ENCODE measurements at places on chromosomes 7 and 10. TPM values are rescaled to one million over a fixed set of nuclear protein-coding genes. Genes with fewer than 3 reads are reported as not detected.

DNA sequence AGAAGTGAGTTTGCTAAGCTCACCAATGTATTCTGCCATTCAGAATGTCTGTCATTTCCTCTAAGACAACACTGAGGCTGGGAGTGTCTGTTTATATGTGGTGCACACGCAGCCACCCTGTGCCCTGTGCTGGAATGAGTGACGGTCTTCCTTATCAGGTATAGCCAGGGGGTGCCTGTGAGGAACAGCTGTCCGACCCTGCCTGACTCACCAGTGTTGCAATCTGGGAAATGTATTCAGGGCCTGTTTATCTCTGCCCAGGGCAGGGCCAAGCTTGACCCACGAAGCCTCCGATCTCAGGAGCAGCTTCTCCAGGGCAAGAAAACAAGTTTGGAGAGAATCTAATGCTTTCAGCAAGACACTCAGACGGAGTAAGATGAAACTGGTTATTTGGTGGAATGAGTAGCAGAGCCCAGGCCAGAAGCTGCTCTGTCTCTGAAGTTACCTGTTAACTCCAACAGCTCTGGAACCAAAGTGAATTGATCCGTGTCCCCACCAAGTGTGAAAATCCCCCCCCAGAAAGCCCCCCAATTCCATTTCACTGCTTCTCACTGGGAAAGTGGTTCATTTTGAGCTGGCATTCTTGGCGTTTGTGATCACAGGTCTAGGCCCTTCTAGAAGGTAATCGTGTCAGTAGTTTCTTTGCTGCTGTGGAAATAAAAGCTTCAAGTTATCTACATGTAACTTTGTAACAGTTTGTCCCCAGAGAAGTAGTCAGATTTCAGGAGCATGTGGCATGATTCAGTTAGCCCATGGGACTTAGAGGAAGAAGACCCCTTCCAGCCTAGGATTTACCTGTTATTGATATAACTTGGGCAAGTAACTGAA is 6.1 kb upstream of the UBE2H start:
- peak; percentile 74 for DNase-seq

DNA sequence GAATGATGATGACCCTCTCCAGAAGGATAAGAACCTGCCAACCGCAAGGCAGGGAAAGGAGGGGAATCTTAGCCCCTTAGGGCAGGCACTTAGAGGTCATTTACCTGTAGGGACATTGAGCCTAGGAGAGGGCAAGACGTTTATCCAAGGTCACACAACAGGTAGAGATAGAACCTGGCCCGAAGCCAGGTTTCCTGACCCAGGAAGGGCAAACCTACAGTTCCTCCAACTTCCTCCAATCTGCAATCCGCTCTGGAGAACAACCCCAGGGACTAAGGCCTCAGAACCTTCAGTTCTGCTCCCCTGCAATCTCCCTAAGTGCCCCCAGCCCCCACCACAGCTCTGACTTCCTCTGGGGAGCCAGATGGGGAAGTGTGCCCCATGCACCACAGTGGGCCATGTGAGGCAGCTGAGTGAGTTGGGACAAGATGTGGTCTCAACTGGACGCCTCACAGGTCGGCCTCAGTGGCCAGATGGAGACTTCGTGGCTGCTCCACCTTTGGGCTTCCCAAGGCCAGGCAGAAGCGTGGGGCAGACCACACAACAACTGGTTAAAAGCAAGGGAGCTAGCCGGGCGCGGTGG is 1.4 kb upstream of the PSAP start:
- peak; percentile 46 for DNase-seq

Gene NAPEPLD
- 68.3 TPM for total RNA-seq

DNA sequence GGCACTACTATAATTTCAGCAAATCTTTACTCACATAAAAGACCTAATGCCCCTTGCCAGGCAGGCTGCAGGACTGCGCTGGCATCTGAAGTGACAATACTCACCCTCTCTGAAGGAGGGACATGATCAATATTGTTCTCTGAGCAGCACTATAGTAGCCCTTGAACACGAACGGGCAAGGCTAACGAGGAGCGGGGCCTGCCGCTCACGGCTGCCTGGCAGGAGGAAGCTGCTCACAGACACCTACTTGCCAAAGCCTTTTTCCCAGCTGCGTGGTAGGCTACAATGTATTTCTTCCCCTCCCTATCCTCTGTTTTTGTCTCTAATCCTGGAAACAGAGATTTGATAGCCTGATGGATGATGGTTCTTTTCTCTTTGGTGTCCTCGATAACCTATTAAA is 19.9 kb downstream of the PUS7 start:
- no peak for DNase-seq

Gene AKR1C4
- total RNA-seq = not detected

Gene FZD8
- total RNA-seq = 14.9 TPM

GRCh38 chr10:132411561-132412253 is 14.7 kb downstream of the PWWP2B start:
- DNase-seq = peak; percentile 64

- no peak for DNase-seq
Observed at GRCh38 chr10:70599791-70600190, 2.8 kb downstream of the PRF1 start.

DNA sequence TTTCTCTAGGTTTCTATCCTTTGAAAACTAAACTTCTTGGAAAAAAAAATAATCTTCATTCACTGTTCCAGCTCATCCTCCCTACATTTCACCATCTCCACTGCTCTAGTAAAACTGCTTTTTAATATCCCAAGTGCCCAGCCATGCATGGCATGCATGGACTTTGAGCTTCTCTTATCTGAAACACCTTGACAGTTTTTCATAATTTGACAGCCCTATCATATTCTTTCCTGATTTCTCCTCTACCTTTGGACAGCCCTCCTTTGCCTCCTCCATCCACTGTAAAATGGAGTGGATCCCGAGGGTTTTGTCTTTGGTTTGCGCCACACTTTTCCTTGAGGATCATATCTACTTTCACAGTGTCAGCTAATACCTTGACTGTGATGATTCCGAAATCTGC is 212.8 kb downstream of the ANK3 start:
- DNase-seq = no peak

Gene CALHM3
- not detected for total RNA-seq

DNA sequence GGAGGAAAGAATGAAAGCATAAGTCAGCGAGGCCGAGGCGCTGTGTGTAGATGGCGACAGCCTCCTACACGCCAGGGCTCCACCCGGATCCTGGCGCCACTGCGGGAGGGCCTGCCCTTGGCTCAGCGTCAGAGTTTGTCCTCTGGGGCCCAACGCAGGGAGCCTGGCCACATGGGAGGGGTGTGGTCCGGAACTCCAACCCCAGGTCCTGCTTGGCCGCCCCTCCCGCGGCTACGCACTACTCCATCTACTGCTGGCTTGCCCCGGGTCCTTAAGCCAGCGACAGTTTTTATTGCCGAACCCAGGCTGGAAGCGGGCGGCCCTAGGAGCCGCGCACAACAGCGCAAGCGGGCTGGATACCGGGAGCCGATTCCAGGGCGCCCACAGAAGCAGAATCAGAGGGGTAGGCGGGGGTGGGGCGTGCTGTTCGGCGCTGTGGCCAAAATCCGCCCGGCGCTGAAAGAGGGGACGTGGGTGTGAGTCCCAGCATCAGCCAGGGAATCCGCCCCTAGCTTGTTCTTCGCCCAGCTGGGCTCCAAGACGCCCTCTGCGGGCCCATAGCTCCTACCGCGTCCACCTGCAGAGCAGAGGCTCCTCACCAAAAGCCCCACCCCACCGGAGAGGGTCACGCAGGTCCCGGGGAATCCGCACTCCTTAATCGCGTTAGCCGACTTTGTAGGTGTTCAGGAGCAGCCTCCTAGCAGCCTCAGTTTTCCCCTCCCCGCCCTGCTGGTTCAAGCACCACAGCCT is 4.5 kb downstream of the KAZALD1 start:
- peak; percentile 92 for DNase-seq

GRCh38 chr10:110820321-110820814 is 51.4 kb upstream of the PDCD4 start:
- DNase-seq = no peak

DNA sequence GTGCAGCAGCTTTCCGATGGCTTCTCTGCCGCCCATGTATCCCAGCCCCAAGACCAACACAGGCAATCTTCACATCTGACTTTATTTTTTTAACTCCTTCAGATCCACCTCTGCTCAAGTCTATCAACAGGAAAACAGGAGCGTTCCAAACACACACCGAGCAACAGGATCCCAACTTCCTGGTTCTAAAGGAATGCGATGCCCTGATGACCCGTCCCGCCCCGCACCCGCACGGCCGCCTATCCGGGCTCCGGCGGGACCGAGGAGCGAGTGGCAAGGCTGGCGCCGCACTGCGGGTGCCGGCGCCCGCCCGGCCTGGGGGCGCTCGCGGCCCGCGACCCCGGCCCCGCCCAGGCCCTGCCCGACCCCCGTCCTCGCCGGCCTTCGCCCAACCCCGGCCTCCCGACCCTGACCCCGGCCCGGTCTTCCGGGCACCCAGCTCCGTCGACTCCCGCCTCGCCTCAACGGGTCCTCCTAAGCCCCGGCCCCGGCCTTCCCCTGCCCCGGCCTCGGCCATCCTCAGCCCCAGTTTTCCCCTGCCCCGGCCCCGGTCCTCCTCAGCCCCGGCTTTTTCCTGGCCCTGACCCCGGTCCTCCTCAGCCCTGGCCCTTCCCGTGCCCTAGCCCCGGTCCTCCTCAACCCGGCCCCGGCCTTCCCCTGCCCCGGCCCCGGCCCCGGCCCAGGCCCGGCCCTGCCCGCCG is 730 bp downstream of the LARP4B start:
- peak; percentile 76 for DNase-seq

DNA sequence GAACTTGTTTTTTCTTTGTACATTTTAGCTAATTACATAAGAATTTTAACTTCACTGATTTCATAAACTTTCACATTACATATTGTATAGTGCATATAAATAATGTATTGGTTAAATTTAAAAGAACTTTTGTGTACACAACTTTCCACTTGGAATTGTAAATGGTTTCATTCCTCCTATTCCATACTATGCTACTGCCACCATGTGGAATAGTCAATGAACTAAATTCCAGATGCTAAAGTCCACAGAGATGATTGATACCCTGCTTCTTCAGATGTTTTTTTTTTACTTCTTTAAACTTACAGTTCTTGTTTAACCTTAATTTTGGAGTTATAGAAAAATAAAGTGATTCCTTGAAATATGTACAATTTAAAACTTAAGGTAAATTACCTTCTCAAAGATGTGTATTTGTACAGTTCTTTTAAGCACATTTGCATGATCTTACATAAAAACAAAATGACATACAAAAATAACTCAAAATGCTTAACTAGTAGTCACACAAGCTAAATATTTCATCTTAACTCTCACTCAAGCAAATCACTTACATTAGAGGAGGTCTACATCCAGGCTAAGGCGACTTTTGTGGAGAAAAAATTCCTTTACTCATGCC is 247.6 kb upstream of the HGF start:
- DNase-seq = no peak

Gene ACHE
- total RNA-seq = 16.8 TPM

- DNase-seq = no peak
Observed at GRCh38 chr10:1309617-1310270, 253.6 kb downstream of the WDR37 start.

Gene WEE2
- total RNA-seq = not detected
